Stromal cell of bone marrow (primary cell): ENCODE measurements at places on chromosomes 12 and 14.

- DNase-seq: no peak
These were observed 647 bp upstream of the SIX1 start for GRCh38 chr14:60649875-60650372.

GRCh38 chr14:24185741-24186140 is 2.9 kb downstream of the IPO4 start:
- no peak for DNase-seq

DNA sequence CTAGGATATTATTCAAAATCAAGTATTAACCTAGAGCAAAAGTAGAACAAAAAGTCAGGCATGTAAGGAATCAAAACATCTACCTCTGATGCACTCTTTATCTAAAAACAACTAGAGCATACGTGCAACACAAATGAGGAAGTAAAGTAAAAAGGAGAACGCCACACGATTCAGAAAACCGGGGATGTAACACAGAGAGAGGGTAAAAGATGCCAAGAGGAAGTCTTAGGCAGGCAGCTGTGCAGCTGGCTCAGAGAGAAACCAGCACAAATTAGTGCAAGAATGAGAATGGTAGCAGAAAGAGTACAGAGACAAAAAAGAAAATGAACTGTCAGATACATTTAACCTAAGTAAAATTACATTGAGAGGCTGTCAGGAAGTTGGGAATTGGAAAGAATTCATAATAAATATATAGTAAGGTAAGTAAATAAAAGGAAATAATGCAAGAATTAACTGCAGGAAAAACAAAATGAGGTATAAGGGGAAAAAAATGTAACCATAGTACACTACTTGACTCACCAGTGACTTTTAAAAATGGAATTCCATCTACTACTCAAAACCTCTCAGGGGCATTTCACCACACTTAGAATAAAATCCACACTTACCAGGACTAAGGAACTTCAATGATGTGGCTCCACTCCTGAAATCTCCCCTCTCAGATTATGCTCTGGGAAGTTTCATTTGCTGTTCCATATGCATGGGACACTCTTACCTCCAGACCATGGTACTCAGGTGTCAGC is 17.1 kb downstream of the BCAT1 start:
- no peak for DNase-seq

GRCh38 chr12:76084863-76085519 is 506 bp upstream of the NAP1L1 start:
- peak; percentile 53 for DNase-seq

- DNase-seq: peak; percentile 28
These were observed at the start of gene OAS1 for GRCh38 chr12:112906712-112907414. Gene OAS1, plus strand, starts transcription at chr12:112906962. Its CDS starts 78 bp downstream, at chr12:112907040.

GRCh38 chr12:15933751-15934150 is 22.6 kb downstream of the DERA start:
- peak; percentile 26 for DNase-seq

DNA sequence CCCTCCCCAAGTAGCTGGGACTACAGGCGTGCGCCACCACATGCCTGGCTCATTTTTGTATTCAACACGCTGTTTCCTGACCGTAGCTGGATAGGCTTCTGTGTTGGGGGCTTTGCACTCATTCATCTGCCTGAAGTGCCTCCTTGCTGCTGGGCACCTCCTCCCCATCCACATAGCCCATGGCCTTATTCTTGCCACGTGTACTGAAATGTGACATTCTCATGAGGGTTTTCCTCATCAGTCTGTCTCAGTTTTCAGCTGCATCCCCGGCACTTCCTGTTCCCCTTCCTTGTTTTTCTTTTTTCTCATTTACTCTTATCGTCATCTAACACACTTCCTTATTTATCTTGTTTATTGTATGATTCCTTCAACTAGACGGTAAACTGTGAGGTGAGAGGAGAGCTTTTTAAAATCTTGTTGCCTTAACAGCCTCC is 36.6 kb downstream of the RCOR1 start:
- no peak for DNase-seq

DNA sequence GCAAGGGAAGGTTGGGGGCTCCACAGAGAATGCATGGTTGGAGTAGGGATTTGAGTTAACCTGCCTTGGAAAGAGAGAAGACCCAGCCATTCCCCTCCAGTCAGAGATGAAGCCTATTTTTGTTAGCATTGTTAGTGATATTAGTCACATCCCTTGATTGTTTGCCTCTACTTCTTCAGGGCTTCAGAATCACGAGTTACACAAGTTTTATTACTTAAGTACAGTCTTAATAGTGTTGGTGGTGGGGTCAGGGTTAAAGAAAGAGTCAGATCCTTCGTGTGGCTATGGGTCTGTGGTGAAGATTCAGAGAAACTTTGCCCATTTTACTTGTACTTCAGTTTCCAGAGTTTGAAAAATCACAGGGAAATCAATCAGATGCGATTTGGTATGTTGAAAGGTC is 363.1 kb downstream of the LRIG3 start:
- DNase-seq: peak; percentile 68

GRCh38 chr12:111368291-111368787 is 556 bp downstream of the PHETA1 start:
- no peak for DNase-seq

GRCh38 chr12:102171951-102172350 is 25.7 kb downstream of the PMCH start:
- DNase-seq: no peak

DNA sequence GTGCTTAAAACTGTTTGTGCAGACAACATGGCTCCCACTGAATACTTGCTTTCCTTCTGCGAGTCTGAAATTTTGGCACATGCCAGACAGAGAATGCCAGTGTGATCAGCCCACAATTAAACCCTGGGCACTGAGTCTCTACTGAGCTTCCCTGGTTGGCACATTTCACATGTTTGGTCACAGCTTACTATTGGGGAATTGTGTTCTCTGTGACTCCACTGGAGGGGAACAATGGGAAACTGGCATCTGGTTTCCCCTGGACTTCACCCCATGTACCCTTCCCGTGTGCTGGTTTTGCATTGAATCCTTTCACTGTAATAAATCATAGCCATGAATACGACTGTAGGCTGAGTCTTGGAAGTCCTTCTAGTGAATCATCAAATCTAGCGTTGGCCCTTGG is 64.9 kb downstream of the EFCAB11 start:
- no peak for DNase-seq

DNA sequence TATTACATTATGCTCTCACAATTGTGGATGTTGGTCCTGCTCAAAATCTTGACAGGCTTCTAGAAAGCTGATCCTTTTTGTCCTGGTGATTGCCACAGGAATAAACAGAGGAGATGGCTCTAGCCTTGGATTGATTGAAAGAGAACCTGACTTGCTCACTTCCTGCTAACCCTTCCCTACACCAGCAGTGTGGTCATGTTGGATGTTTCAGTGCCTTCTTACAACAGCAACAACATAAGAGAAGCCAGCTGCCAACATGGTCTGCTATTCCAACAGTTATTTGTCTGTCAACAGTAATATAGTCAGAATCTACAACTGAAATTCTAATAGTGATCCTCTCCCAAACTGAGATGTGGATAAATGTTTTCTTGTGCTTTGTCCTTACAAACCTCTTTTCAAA is 311.6 kb upstream of the DIO2 start:
- no peak for DNase-seq

- DNase-seq: no peak
These were observed 1.4 kb downstream of the RNASE13 start for GRCh38 chr14:21033133-21033698.

GRCh38 chr12:67917811-67918210 is 71.4 kb upstream of the IFNG-AS1 start:
- DNase-seq: no peak

DNA sequence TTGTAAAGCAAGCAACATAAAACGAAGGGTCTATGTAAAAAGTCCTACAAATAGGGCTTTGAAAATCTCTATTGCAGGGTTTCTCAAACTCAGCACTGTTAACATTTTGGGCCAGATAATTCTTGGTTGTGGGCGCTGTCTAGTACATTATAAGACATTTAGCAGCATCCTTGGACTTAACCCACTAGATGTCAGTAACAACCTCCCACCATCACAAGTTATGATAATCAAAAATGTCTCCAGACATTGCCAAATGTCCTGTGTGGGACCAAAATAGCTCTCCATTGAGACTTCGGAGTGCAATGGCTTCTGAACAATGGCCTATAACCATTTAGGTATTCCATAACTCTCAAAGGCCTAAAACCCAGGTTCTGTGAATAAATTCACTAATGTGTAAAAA is 22.9 kb upstream of the DHRS7 start:
- no peak for DNase-seq

DNA sequence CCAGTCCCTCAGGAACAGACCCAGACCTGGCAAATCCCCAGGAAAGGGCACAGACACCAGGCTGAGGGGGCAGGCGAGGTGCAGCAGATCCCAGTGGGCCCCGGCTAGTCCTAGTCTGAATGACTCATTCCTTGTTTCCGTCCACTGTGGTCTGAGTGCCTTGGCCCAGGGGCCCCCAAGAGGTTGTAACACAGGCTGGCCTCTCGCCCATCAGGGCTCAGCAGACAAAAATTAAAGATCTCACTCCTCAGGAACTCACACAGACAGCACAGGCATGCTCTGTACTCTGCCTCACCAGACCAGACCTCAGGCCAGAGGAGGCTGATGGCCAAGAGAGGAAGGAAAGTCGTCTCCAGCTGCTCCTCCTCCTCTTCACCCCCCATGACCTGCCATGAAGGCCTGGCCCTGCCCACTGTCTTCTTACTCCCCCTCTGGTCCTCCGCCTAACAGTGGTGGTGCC is 7.7 kb upstream of the LTBP2 start:
- peak; percentile 96 for DNase-seq

DNA sequence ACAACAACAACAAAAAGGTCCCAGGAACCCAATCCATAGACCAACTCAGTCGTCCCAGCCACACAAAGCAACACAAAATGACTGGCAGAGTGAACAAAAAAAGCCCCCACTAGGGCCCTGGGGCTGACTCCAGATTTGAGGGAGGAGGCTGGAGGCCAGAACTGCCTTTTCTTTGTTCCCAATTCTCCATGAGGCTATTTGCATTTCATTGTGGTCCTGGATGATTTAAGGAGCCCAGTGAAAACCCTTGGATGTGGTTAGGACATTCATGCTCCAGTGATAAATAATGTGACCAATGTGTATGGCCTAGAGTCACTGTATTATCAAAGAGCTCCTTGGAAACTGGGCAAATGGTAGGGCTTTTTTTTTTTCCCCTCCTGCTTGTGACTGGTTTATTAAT is 192.9 kb downstream of the NUAK1 start:
- no peak for DNase-seq

GRCh38 chr12:103727638-103728037 is 113.4 kb downstream of the NT5DC3 start:
- no peak for DNase-seq

- no peak for DNase-seq
These were observed 117.3 kb downstream of the MED13L start for GRCh38 chr12:116160231-116160630.

DNA sequence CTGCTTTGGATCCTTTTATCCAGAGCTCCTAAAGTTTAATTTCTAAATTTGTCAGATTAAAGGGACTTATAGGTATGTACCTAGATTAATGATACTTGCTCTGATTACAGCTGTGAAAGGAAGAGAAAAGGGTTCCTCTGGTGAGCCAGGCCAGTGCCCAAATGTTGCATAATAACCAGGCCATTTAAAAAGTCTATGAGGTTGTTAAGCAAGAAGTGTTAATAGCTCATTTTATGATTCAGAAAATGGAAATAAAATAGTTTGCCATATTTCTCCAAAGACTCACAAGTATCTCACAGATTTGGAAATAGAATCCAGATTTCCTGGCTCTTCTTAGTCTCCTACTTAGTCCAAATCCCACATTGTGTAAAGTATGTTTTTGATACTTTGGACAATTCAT is 67.6 kb downstream of the SLC38A6 start:
- DNase-seq: peak; percentile 14

GRCh38 chr12:19260135-19260534 is 130.6 kb downstream of the PLEKHA5 start:
- DNase-seq: no peak

DNA sequence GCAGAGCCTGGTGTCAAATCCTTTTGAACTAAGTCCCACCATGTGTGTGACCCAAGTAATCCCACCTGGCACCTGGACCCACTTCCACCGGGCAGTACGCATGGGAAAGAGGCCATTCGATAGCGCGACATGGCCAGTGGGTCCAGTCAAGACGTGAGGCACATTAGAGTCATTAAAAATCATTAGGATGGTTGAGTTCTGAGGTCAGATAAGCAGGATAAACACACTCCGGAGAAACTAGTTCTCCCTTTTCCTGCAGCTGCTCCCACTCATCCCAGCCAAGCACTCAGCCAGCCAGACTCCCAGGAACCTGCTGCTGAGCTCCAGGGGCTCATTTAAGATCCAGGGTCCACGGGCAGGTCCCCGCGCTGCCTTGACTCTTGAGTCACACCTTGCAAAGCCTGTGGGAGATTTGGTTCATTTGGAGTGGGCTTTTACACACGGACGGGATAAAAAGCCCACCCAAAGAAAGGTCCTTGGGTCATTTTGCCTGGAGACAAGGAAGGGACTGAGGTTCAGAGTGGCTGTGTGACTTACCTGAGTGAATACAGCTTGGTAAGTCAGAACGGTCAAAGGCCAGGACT is 313.9 kb downstream of the BCL11B start:
- no peak for DNase-seq

DNA sequence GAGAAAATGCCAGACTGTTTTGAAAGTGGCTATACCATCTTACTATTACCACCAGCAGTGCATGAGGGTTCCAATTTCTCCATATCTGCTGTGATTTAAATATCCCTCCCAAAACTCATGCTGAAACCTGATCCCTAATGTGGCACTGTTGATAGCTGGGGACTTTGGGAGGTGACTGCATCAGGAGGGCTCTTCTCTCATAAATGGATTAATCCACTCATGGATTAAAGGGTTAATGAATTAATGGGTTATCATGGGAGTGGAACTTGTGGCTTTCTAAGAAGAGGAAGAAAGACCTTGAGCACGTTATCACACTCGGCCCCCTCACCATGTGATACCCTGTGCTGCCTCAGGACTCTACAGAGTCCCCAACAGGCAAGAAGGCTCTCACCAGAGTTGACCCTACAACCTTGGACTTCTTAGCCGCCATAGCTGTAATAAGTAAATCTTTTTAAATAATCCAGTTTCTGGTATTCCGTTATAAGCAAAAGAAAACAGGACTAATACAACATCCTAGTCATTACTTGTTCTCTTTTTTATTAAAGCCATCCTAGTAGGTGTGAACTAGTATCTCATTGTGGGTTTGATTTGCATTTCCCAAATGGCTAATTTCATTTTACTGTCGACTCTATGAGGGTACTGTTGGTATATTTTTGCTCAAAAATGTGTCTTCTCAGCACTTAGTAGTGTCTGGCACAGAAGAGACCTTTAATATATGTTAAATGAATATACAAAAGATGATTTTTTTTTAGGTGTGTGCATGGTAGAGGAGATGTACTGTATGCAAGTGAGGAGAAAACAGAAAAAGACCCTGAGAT is 14.3 kb downstream of the PPP1R12A start:
- no peak for DNase-seq

DNA sequence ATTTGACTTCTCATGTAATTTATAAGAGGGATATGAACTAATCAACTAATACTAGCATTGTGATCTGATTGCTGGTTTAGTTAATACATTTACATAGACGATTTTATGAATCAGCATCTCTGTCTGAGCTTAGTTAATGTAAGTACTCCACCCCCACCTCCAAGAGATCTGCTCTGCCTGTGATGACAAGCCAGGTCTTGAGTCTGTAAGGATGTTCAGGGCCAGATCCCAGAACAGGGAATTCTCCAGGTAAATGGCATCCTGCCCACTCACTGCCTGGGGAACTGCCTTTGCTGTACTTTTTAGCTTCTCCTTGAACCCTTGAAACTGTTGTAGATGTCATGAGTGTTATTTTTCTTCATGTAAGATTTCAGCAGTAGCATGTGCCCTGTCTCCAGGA is 289.8 kb downstream of the RGS6 start:
- no peak for DNase-seq
